ENCODE measurements at places on chromosomes 3 and 15. TPM values are rescaled to one million over a fixed set of nuclear protein-coding genes. Genes with fewer than 3 reads are reported as not detected.

Gene ADGRG7
- 0.11 TPM for total RNA-seq

Gene SLC30A4
- total RNA-seq, result 26.9 TPM

DNA sequence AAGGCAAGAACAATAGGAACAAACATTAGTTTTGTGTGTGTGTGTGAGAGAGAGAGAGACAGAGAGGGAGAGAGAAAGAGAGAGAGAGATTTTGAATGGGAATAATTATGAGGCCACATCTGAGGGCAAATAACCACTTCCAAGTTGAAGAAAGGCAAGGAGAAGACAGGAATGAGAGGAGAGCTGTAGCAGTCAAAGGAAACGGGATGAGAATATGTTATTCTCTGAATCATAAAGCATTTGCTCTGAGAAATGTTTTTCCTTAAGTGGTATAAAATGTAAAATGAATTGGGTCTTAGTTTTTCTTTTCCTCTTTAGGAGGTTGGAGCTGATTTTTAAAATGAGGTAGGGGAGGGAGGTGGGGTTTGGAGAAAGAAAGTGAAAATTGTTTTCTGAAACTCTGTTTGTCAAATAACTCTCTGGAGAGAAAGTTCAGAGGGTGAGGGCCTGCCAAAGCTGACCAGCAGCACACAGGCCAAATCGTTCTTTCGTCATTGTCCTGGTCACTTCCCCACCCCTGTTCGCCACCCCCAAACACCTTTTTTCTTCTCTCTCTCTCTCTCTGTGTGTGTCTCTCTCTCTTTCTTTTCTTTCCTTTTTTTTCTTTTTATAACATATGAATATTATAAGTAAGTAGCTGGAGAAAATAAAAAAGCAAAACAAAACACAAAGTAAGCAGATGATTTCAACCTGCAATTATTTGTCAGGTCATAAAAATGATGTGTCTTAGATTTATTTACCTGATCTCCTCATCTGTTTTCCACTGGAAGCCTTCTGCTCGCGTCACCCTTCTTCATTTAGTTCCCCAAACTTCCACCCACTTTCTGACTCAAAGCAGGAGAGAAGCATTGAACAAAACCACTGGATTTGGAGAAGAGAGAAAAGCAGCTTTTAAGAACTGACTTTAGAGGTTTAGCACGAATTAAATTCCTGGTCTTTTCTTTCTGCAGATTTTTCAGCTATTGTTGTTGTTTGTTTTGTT is 110.6 kb downstream of the LPP start:
- DNase-seq, result no peak

GRCh38 chr3:132222868-132223538 is 94.2 kb upstream of the ACP3 start:
- DNase-seq, result no peak

DNA sequence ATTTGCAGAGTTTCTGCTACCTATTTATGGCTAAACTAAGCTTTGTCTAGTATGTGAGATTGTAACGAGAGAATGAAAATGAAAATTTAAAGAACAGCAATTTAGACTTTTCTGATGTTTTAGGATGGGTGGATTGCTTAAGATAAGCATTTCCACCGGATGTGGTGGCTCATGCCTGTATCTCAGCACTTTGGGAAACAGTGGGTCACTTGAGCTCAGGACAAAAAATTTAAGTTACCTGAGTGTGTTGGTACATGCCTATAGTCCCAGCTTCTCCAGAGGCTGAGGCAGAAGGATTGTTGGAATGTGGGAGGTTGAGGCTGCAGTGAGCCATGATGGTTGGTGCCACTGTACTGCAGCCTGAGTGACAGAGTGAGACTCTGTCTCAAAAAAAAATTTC is 3.3 kb downstream of the PPP4R2 start:
- no peak for DNase-seq

GRCh38 chr3:57029383-57029782 is 31.1 kb upstream of the SPATA12 start:
- no peak for DNase-seq

GRCh38 chr15:73139041-73139743 is 86.9 kb downstream of the NEO1 start:
- no peak for DNase-seq

DNA sequence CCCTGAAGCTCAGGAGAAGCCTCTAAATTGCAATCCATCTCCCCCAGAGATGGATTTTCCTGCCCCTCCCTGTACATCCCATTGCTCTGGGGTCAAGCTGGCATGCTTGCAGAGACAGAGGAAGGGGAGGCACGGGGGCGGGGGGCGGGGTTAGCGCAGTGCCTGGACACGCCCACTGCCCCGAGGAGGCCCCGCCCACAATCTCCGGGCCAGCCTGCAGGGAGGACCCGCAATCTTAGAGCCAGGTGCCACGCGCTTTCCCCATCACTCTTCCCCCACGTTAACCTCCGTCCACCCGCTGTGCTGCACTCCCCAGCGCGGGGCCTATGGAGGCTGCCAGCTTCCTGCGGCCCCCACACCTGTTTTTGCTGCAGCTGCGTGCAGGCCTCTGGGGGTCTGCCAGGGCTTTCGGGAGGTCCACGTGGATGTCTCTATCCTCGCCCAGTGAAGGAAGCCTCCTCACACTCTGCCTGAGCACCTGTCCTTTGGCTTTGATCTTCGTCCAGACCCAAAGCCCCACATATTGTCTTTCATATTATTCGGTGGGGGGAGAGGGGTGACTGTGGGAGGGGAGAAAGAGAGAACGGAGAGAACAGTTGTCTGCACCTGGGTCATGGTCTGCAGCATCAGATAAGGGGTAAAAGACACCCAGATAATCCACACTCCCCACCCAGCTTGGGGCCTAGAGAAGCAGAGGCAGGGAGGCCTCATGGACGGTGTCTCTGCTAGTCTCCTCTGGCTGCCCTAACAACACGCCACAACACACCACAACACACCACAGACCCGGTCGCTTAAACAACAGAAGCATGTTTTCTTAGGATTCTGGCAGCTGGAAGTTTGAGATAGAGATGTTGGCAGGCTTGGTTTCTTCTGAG is 118.0 kb upstream of the MEF2A start:
- no peak for DNase-seq

- no peak for DNase-seq
These were observed 14.4 kb upstream of the CSK start for GRCh38 chr15:74767167-74768098.

All from urinary bladder (tissue), 4 donors.